ENCODE measurements at places on chromosomes 1 and 21.

- no peak for DNase-seq
Measured at GRCh38 chr1:157301477-157302198, 163.4 kb upstream of the ETV3 start.

- no peak for DNase-seq
Measured at GRCh38 chr1:47930210-47930840, 66.9 kb downstream of the TRABD2B start.

- DNase-seq: no peak
Measured at GRCh38 chr1:202247837-202248795, 54.5 kb downstream of the LGR6 start.

DNA sequence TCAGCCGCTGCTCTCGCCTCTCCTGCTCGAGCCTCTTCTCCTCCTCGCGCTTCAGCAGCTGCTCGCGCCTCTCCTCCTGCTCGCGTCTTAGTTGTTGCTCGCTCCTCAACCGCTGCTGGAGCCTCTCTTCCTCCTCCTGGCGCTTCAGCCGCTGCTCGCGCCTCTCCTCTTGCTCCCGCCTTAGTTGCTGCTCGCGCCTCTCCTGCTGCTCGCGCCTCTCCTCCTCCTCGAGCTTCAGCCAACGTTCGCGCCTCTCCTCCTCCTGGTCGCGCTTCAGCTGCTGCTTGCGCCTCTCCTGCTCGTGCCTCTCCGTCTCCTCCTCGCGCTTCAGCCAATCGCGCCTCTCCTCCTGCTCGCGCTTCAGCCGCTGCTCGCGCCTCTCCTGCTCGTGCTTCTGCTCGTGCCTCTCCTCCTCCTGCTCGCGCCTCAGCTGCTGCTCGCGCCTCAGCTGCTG lies 3.7 kb downstream of the TCHH start:
- no peak for DNase-seq

DNA sequence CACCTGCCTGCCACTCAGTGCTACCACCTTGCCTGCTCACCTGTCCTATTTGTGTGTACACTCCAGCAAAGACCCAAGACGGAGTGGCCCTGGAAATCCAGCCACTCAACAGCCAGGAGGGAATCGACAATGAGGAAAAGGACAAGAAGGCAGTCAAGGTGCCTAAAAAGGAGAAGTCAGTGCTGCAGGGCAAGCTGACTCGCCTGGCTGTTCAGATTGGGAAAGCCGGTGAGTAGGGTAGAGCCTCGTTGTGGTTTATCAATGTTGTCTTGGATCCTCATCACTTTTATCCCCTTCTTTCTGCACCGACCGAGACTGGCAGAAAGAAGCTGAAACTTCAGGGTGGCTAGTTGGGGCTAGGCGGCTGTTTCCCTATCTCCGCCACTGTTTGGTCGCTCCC lies 61.4 kb upstream of the LAX1 start:
- DNase-seq: no peak

- DNase-seq: no peak
Measured at GRCh38 chr1:93087532-93087931, 8.4 kb downstream of the MTF2 start.

- no peak for DNase-seq
Measured at GRCh38 chr1:118185084-118185832, at the start of gene SPAG17. SPAG17 (minus strand) TSS chr1:118185228; CDS start chr1:118185157, 71 bp downstream.
